Heart right ventricle (tissue), 16 donors: ENCODE measurements at places on chromosomes 5 and 9. TPM values are rescaled to one million over a fixed set of nuclear protein-coding genes. Genes with fewer than 3 reads are reported as not detected.
A peak's percentile ranks its signal among the peaks of the same experiment; 100 is the strongest.

DNA sequence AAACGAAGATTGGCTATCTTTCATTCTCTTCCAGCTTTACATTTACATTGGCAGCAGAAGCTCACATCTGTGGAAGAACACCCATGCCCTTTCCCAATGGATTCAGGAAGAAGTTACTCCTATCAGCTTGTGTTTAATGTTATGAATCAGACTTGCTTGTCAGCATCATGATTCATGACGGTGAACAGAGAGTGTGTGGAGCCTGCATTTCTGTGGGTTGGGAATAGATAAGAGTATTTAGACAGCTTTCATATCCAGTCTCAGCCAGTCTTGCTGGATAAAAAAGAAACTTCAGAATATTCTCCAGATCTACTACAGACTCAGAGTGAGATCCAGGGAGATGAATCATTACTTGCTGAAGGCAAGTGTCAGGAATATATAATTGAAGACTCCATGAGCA is 812.9 kb upstream of the ZNF608 start:
- no peak for DNase-seq

ESM1 gene
- total RNA-seq, result not detected

DMRT3 gene
- not detected for total RNA-seq

DNA sequence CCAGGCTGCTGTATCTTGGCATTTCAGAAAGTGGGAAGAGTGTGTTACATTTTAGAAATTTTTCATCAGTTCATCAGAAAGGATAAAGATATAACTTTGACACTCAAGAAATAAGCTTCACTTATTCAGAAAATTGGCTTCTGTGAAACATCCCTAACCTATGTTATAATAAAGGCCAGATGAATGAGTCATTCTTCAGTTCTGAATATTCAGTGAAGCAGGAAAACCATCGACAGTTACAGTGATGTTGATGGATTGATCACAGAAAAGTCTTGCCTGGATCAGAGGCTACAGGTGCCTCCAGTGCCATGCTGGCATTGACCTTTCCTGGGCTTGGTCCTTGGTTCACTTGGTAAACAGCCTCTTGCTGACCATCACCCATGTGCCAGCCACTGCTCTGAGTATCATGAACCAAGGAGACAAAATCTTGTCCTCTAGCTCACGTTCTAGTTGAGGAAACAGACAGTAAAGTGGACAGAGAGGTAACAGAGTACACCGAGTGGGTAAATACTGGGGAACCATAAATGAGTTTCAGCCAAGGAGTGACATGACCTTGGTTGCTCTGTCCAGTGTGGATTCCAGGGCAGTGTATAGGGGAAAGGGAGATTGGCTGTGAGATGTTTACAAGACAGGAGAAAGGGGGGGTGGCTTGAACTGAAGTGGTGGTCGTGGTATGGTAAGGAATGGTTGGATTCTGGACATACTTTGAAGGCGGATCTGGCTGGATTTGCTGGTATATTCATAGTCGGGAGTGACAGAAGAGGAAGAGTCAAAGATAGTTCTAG is 98.6 kb downstream of the AMBP start:
- DNase-seq, result no peak

SVEP1 gene
- total RNA-seq, result 3.7 TPM

DNA sequence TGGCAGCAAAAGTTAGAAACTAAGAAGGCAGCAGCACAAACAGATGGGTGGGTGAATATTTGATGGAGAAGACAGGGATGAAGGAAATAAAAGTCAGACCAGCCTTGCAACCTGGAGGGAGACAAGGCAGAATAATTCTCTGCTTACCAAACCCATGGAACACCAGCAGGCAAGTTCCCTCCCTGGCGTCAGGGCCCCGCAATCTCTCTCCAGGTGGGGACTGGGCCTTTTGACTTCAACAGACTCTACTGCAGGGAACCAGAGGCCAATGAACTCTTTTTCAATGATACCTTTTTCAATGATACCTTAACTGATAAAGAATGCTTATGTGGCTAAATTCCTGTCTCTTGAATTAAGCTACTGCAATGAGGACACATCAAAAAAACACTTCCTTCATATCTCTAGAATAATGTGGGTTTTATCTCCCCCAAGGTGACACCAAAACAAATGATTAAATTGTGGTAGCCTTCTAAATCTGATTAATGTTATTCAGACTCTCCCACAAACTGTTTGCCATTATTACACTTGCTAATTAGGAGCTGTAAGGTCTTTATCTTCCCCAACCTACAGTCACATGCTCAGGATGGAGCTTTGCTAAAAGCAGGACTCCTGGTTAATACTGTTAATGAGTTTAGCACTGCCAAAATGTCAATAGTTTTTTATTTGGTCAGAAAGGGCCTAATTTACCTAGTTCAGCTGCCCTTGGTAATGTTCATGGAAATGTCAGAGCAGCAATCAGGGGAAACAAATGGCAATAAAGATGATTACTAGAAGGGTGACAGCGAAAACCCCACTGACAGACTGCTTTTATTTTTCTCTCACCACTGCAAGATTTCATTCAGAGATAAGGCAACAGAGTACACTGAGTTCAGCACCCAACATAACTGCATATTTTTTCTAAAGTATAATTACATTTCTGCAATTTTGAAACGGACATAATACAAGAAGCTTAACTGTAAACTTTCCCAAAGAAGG is 165.5 kb downstream of the TSSK1B start:
- no peak for DNase-seq

SHISAL2B gene
- not detected for total RNA-seq

DNA sequence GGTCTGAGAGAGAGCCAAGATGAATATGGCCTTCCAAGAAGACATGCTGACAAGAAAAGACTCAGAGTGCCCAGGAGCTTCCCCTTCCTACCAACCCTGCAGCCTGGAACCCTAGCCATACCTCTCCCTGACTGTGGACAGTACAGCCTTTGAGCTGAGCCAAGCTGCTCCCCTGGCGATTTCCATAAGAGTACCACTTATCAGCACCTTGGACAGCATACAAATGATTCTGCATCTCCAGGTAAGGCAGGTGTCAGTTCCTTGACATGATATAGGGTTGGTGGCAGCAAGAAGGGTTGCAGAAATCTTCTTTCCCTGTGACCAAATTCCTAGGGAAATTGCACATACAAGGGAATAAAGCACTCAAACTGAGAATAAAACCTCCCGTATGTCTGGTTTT is 58.3 kb downstream of the MFAP3 start:
- DNase-seq, result no peak

GRCh38 chr5:76849419-76850291 is at the start of gene S100Z:
Gene S100Z (plus strand): TSS chr5:76850014. CDS start chr5:76875360, 25,346 bp downstream.
- DNase-seq, result no peak

DNA sequence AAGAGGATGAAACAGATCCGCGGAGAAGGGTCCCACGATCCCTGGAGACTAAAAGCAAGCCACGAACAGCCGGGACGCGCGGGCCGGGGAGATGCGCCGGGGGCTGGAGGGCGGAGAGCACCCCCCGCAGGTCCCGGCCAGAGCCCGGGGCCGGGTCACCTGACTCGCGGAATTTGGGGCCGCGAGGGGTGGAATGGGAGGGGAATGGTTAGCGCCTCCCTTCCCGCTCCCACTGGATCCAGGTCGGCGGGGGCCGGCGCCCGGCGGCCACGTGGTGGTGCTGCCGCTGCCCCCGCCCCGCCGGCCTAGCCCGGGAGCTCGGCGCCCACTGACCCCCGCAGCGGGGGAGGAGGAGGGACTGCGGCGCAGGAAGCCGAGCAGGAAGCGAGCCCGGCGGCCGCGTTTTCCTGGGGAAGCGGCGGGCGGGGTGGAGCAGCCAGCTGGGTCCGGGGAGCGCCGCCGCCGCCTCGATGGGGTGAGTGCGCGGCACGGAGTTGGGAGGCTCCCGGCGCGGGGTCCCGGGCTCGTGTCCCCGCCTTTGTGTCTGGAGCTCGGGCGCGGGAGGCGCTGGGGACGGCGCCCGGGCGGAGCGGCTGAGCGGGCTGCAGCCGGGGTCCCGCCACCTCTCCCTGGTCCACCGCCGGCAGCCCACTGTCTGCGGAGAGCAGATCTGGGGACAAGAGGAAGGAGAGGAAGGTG is at the start of gene RAI14:
Gene RAI14, plus strand, starts transcription at position 328 of the 699 bp plus-strand sequence. CDS start 30,592 bp downstream, outside the sequence.
- DNase-seq, result peak; percentile 79

DNA sequence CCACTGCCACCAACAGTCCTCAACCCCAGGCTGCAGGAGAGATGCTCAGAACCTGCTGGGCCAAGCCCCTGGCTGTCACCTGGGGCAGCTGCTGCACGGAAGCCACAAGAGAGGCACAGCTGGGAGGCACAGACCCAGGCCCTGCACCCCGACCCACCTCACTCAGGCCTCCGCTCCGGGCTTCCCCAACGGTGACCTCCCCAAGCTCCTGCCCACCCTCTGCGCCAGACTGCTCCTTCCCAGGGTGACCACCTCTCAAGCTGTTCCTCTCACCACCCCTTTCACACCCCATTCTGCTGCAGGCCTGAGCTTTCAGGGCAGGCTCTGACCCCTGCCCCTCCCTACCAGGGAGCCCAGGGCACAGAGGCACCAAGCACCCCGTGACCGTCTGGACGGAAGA is 33.0 kb downstream of the VAV2 start:
- no peak for DNase-seq

GRCh38 chr9:133998915-133999595 is 6.9 kb upstream of the VAV2 start:
- DNase-seq, result no peak

DNA sequence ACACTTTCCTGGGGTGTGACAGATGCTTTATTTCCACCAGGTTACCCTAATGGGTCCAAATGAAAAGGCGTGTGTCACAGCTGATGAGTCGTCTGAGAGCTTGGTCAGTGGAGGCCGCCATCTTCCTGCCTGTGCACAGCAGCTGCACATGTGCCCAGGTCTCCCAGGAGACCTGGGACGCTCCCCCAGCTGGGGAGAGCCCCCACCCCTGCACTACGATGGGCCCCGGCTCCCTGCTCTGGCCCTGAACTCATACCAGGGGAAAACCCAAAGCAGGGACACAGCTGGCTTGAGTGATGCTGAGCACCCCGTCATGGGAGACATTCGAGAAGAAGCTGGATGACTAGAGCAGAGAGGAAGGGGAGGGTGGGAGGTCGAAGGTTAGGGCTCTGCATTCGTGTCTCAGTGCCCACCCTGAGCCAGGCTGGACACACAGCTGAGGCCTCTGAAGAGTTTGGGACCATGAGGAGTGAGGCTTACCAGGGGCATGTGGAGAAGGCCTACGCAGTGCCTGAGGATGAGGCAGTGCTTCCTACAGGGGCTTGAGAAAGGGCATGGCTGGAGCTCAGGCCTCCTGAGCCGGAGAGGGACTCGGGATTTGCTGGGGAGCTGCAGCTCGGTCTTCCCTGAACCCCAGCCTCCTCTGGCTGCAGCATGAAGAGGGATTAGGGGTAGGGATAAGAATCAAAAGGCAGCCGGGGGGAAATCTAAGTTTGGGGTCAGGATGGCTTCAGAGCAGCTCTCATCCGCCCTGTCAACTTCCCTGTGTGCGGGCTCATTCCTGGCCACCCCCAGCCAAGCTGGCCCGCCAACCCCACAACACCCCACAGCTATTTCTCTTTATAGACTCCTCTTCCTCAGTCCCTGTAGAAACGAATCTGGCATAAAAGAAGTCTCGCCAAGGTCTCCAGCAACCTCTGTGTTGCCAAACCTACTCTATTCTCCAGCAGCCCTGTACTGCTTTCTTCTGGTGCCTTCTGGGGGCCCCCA is 42.2 kb upstream of the RNU6ATAC start:
- DNase-seq, result peak; percentile 5

DNA sequence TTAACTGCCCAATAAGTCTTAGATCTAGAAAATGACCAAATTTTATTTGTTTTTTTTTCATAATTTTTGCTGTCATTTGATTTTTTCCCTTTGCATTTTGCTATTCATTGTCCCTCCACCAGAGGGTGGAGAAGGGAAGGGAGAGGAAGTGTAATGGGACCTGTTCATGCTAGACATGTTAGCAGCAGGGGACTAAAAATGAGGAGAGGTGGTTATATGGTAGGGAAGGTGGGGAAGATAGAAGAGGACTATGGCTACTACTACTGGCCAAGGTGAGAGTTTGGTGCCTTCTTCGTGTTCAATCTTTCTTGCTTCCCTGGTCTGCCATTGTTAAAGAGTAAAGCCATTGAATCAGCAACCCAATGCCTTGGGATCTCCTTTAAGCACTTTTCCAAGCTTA is 6.4 kb downstream of the GRIA1 start:
- DNase-seq, result peak; percentile 8

ADAMTSL1 gene
- 0.91 TPM for total RNA-seq

DNA sequence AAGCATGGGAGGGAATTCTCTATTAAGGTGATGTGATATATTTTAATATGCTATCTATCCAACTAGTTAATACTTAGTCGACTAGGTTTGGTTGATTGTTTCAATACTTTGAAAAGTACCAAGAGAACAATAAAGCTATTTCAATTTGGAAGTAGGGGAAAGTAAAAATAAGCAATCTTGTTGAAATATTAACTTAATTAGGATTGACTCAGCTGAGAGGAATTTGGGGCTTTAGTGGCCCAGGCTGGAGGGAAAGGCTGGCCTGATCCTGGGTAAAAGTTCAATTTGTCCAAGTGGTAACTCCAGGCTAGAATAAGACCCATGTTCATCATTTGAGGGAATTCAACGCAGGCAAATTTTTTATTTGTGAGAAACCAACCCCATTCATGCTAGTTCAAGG is 48.6 kb downstream of the NMUR2 start:
- DNase-seq, result no peak

DPYSL3 gene
- total RNA-seq, result 16.6 TPM

STKLD1 gene
- not detected for total RNA-seq

- DNase-seq, result no peak
Measured at GRCh38 chr9:27344776-27345175, 47.8 kb upstream of the EQTN start.

PCDHGB7 gene
- 12.2 TPM for total RNA-seq

DNA sequence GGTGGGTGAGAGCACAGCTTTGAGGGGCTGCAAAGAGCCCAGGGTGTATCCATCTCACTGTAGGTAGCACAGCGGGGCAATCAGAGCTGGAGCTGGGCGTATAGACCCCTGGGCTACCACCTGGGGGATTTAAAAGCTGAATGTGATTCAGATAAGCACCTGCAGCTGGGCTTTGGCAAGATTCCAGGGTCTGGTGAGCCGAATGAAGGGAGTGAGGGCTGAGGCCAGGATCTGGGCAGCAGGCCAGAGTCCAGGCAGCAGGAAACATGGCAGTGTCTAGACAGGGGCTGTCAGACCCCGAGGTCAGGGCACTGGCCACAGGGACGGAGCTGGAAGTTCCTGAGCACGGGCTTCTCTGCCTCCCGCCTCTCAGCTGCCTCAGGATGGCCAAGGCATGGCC is 8.7 kb downstream of the ASS1 start:
- peak; percentile 53 for DNase-seq

DNA sequence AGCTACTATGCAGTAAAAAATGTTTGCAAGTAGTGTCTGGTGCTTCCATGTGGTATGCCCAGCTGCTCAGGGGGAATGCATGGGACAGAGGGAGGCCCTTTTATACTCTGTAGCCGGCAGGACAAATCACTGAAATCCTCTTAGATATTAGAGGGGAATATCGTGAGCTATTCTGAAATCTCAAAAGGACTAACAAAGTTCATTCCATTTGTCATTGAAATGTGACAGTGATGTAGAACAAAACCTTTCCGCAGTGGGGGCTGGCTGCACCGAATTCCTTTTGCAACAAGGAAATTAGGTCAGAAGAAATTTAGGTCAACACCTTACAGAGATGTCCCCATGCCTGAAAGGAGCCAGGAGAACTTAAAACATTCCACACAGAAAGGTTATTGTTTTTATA is 72.4 kb upstream of the MEF2C start:
- DNase-seq, result no peak
